ENCODE measurements at places on chromosomes 2 and 18. TPM values are rescaled to one million over a fixed set of nuclear protein-coding genes. Genes with fewer than 3 reads are reported as not detected.

GRCh38 chr2:133812826-133813617 lies 244.8 kb upstream of the NCKAP5 start:
- H3K27ac ChIP-seq: no peak overlapping the region
- no peaks in the 10 kb centered on the region for H3K4me1 ChIP-seq
- H3K27me3 ChIP-seq: no peaks in the 10 kb centered on the region
- no peak for DNase-seq
- no peaks in the 10 kb centered on the region for H3K36me3 ChIP-seq
- H3K4me3 ChIP-seq: no peak overlapping the region

GRCh38 chr2:64819361-64819760 lies 165.6 kb upstream of the SERTAD2 start:
- peaks cover 23% of the 10 kb centered on the region for H3K4me1 ChIP-seq
- no peaks in the 10 kb centered on the region for H3K36me3 ChIP-seq
- H3K27ac ChIP-seq: peak overlapping the region; percentile 58
- no peak overlapping the region for H3K4me3 ChIP-seq
- no peaks in the 10 kb centered on the region for H3K27me3 ChIP-seq

GRCh38 chr2:235146871-235147565 lies 195.2 kb downstream of the SH3BP4 start:
- H3K36me3 ChIP-seq: no peaks in the 10 kb centered on the region
- H3K4me1 ChIP-seq: peaks cover 10% of the 10 kb centered on the region
- DNase-seq: no peak
- H3K4me3 ChIP-seq: no peak overlapping the region
- H3K27me3 ChIP-seq: peaks cover 65% of the 10 kb centered on the region

DNA sequence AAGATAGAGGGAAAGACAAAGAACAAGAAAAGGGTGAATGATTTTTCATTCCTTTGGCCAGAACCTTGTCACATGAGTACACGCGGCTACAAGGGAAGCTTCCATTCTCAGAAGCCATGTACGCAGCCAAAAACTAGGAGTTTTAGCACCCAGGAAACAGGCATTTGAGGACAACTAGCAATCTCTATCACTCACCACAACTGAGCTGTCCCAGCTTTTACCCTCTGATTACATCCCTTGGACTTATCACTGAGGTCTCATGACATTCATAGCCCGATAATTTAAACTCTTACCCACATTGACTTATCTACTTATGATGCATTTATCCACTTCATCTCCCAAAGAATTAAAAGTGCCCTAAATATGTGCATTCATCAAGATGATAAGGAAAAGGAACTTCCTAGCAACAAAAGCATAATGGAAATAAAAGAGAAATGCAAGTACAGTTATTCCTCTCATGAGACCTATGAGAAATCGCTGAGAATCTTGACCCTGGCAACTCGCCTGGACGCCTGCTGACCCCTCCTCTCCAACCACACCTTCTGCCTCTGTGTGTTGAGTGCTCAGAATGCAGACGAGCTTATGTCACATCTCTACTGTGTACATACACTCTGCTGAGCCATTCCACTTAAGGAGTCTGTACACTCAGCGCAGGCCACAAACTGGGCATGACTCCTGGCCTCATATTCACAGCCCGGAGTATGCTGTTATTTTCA lies 28.7 kb upstream of the MFSD6 start:
- H3K4me1 ChIP-seq: no peaks in the 10 kb centered on the region
- H3K27me3 ChIP-seq: no peaks in the 10 kb centered on the region
- H3K4me3 ChIP-seq: no peak overlapping the region
- H3K27ac ChIP-seq: no peak overlapping the region
- DNase-seq: no peak
- H3K36me3 ChIP-seq: no peaks in the 10 kb centered on the region

- H3K4me3 ChIP-seq: no peak overlapping the region
- H3K27me3 ChIP-seq: no peaks in the 10 kb centered on the region
- no peaks in the 10 kb centered on the region for H3K4me1 ChIP-seq
- H3K27ac ChIP-seq: no peak overlapping the region
Measured at GRCh38 chr18:37836071-37836970, 270.7 kb upstream of the CELF4 start.

GRCh38 chr2:160870729-160871465 lies 289.3 kb upstream of the TANK start:
- no peak overlapping the region for H3K27ac ChIP-seq
- no peaks in the 10 kb centered on the region for H3K27me3 ChIP-seq
- DNase-seq: no peak
- H3K36me3 ChIP-seq: no peaks in the 10 kb centered on the region

DNA sequence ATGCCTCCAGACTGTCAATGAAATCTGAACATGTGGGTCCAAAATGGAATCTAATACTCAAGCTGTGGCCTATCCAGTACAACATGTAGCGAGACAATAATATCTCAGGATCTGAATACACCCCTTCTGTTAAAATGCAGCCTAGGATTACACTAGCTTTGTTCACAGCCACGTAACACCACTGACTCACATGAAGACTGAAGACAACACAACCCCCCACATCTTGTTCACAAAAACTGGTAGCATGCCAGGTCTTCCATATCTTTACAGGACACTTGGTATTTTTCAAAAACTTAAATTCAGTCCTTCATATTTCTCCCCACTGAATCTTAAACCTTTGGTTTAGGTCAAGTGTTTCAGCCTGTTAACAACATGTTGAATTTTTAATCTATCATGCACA lies 84.2 kb downstream of the SLC8A1 start:
- H3K4me1 ChIP-seq: no peaks in the 10 kb centered on the region
- H3K4me3 ChIP-seq: no peak overlapping the region
- H3K36me3 ChIP-seq: no peaks in the 10 kb centered on the region
- H3K27ac ChIP-seq: no peak overlapping the region
- DNase-seq: no peak

DNA sequence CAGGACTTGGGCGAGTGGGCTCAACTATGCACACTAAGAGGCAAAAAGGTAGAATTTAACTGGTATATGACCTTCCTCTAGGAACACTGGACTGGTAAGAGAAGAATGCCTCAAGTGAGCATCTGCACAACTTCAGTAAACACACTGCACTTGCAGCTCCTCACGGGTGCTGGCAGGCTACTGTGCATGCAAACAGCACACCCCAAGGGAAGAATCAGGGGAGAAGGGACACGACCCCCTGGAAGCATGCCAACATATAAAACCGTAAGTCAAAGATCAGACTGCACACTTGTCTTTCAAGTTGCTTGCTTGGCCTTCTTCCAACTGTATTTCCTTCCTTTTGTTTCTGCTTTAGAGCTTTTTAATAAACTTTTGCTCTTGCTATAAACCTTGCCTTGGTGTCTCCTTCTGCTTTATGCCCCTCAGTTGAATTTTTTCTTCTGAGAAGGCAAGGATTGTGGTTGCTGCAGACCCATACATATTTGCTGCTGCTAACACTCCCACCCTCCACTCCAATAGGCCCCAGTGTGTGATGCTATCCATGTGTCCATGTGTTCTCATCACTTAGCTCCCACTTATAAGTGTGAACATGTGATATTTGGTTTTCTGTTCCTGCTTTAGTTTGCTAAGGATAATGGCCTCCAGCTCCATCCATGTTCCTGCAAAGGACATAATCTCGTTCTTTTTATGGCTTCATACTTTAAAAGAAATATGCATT lies 263.7 kb upstream of the SPOPL start:
- no peaks in the 10 kb centered on the region for H3K36me3 ChIP-seq
- no peaks in the 10 kb centered on the region for H3K27me3 ChIP-seq
- H3K27ac ChIP-seq: no peak overlapping the region
- DNase-seq: no peak
- no peaks in the 10 kb centered on the region for H3K4me1 ChIP-seq

- no peak for DNase-seq
- H3K4me1 ChIP-seq: no peaks in the 10 kb centered on the region
- H3K36me3 ChIP-seq: no peaks in the 10 kb centered on the region
- H3K27ac ChIP-seq: no peak overlapping the region
- no peak overlapping the region for H3K4me3 ChIP-seq
Measured at GRCh38 chr18:76051396-76052226, 443.4 kb downstream of the ZNF516 start.

- no peak overlapping the region for H3K27ac ChIP-seq
- H3K36me3 ChIP-seq: no peaks in the 10 kb centered on the region
- peaks cover 4% of the 10 kb centered on the region for H3K4me1 ChIP-seq
- no peak overlapping the region for H3K4me3 ChIP-seq
- DNase-seq: no peak
- H3K27me3 ChIP-seq: no peaks in the 10 kb centered on the region
Measured at GRCh38 chr18:32258558-32259204, 68.8 kb downstream of the MEP1B start.

- H3K27ac ChIP-seq: no peak overlapping the region
- DNase-seq: no peak
- H3K4me1 ChIP-seq: no peaks in the 10 kb centered on the region
- no peaks in the 10 kb centered on the region for H3K27me3 ChIP-seq
- no peaks in the 10 kb centered on the region for H3K36me3 ChIP-seq
- H3K4me3 ChIP-seq: no peak overlapping the region
Measured at GRCh38 chr2:88082781-88083180, 15.2 kb downstream of the SMYD1 start.

- H3K4me3 ChIP-seq: no peak overlapping the region
- DNase-seq: peak; percentile 47
- peaks cover 4% of the 10 kb centered on the region for H3K36me3 ChIP-seq
- no peaks in the 10 kb centered on the region for H3K4me1 ChIP-seq
- no peak overlapping the region for H3K27ac ChIP-seq
Measured at GRCh38 chr2:9400268-9401058, 22.9 kb downstream of the ITGB1BP1 start.

- no peak overlapping the region for H3K27ac ChIP-seq
- H3K4me3 ChIP-seq: peak overlapping the region; percentile 52
- H3K4me1 ChIP-seq: peaks cover 21% of the 10 kb centered on the region
- no peaks in the 10 kb centered on the region for H3K36me3 ChIP-seq
- DNase-seq: peak; percentile 75
Measured at GRCh38 chr2:241804326-241805229, 4.4 kb upstream of the NEU4 start.

- DNase-seq: no peak
- H3K36me3 ChIP-seq: no peaks in the 10 kb centered on the region
- no peak overlapping the region for H3K4me3 ChIP-seq
- H3K27ac ChIP-seq: no peak overlapping the region
Measured at GRCh38 chr18:34196256-34196655, 28.5 kb downstream of the NOL4 start.

GRCh38 chr2:85732467-85733120 lies 21.2 kb upstream of the ATOH8 start:
- H3K4me1 ChIP-seq: peaks cover 14% of the 10 kb centered on the region
- DNase-seq: no peak
- H3K27ac ChIP-seq: peak overlapping the region; percentile 30

- H3K27ac ChIP-seq: no peak overlapping the region
- H3K4me1 ChIP-seq: peaks cover under 1% of the 10 kb centered on the region
- no peaks in the 10 kb centered on the region for H3K27me3 ChIP-seq
- H3K36me3 ChIP-seq: no peaks in the 10 kb centered on the region
- H3K4me3 ChIP-seq: no peak overlapping the region
- no peak for DNase-seq
Measured at GRCh38 chr2:233247116-233247515, 4.4 kb upstream of the ATG16L1 start.

- H3K4me3 ChIP-seq: no peak overlapping the region
- H3K4me1 ChIP-seq: peaks cover 25% of the 10 kb centered on the region
Measured at GRCh38 chr2:177334940-177335543, 57.5 kb upstream of the AGPS start.

- no peaks in the 10 kb centered on the region for H3K27me3 ChIP-seq
- no peak for DNase-seq
- H3K27ac ChIP-seq: no peak overlapping the region
- no peaks in the 10 kb centered on the region for H3K36me3 ChIP-seq
- H3K4me3 ChIP-seq: no peak overlapping the region
Measured at GRCh38 chr18:78393086-78393862, 586.3 kb upstream of the SALL3 start.

DNA sequence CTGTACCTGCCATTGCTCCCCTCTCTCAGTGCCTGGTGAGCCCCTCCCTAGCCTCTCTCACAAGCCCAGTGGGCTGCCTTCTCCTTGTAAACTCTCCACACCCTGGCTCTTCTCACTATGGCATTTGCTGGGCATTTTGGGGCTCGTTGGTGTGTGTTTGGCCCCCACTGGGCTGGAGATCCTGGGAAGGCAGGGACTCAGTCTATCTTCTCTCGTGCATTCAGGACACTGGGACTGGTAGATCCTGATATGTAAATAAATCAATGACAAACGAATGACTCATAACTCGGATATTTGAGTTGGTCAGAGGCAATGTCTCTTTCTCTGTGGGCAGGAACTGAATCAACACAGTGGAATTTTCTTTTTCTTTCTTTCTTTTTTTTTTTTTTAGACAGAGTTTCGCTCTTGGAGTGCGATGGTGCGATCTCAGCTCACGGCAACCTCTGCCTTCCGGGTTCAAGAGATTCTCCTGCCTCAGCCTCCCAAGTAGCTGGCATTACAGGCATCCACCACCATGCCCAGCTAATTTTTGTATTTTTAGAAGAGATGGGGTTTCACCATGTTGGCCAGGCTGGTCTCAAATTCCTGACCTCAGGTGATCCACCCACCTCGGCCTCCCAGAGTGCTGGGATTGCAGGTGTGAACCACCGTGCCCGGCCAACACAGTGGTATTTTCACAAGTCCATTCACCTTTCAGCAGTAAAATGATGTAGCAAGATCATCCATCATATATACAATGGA lies 144.6 kb upstream of the SPRED2 start:
- H3K36me3 ChIP-seq: no peaks in the 10 kb centered on the region
- H3K4me3 ChIP-seq: no peak overlapping the region
- H3K4me1 ChIP-seq: peaks cover 11% of the 10 kb centered on the region
- no peak overlapping the region for H3K27ac ChIP-seq

DNA sequence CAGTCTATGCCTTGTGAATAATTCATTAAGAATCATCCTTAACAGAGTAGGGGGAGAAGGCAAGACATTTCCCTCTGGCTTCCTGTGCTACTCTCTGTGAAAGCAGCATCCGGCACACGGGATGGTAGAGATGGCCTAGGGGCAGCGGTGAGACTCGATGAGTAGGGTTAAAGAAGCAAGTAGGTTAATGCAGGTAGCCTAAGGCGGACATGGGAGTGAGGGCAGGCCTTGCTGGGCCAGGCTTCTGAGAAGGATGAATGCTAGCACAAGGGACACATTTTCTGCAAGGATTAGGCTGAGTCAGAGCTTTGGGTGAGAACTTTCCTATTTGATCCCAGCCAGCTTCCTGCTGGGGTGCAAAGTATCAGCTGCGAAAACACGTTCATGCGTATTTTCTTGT lies 80.8 kb downstream of the NXPH2 start:
- no peak overlapping the region for H3K4me3 ChIP-seq
- H3K27ac ChIP-seq: no peak overlapping the region
- no peaks in the 10 kb centered on the region for H3K36me3 ChIP-seq
- no peaks in the 10 kb centered on the region for H3K27me3 ChIP-seq

GRCh38 chr2:112795774-112796173 lies 11.5 kb upstream of the IL1A start:
- peaks cover 39% of the 10 kb centered on the region for H3K4me1 ChIP-seq
- no peak overlapping the region for H3K27ac ChIP-seq
- H3K36me3 ChIP-seq: no peaks in the 10 kb centered on the region
- no peak overlapping the region for H3K4me3 ChIP-seq
- H3K27me3 ChIP-seq: no peaks in the 10 kb centered on the region

- no peak overlapping the region for H3K4me3 ChIP-seq
- no peaks in the 10 kb centered on the region for H3K4me1 ChIP-seq
- no peaks in the 10 kb centered on the region for H3K27me3 ChIP-seq
- H3K36me3 ChIP-seq: no peaks in the 10 kb centered on the region
Measured at GRCh38 chr2:10559101-10559500, 111.0 kb upstream of the ODC1 start.

Gene DSEL
- 0.22 TPM for polyA plus RNA-seq

Gene CERKL
- polyA plus RNA-seq: 2.3 TPM

Gene RFTN2
- polyA plus RNA-seq: 0.65 TPM

Gene CAPN14
- polyA plus RNA-seq: 0.56 TPM

Gene CYP27A1
- 65.5 TPM for polyA plus RNA-seq

Gene TCF7L1
- 2.0 TPM for polyA plus RNA-seq

Gene CDKL4
- polyA plus RNA-seq: not detected

Gene SAG
- not detected for polyA plus RNA-seq

Gene CCDC178
- 16.0 TPM for polyA plus RNA-seq

Gene SIX3
- not detected for polyA plus RNA-seq

Gene GPR45
- not detected for polyA plus RNA-seq

Gene SKA1
- polyA plus RNA-seq: 1.8 TPM

Gene MRPL33
- 131 TPM for polyA plus RNA-seq

Gene CLEC4F
- polyA plus RNA-seq: 1.4 TPM

Gene SLC9A4
- polyA plus RNA-seq: not detected
